Activated CD4-positive, alpha-beta T cell treated with anti-CD3 and anti-CD28 coated beads, Interleukin-2, amount 50 U/mL, for 48 hours (primary cell): ENCODE measurements at places on chromosomes 13 and 19.

DNA sequence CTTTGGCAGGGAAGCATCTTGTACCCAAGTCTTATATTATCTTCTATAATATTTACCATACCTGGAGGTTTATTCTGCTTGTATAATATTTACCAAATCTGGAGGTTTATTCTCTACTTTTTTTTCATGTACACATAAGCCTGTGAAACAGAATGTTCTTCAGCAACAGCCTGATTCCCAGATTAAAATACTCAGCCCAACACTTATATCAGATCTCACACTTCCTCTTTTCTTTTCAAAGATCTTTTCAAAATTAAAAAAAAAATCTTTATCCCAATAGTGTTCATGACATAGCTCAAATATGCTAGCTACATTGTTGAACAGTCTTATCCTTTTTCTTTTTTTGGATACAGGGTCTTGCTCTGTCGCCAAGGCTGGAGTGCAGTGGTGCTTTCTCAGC is 300.7 kb downstream of the LMO7 start:
- DNase-seq: no peak

DNA sequence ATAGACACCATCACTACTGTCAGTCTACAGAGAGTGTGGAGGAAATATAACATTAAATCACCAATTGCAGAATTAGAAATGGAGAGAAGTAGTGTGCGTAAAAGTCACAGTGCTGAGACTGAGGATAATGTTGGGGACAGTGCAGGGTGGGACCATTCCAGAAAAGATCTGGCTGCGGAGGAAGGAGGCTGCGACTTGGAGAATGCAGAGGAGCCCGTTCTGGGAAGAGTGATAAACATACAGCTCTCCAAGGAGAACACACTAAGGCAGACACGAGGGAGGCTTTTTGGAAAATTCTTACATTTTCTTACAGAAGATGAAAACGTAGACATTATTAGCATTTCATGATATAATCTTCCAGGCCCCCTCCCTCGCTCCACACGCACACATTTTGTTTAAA is 337.8 kb downstream of the IRS2 start:
- no peak for DNase-seq

DNA sequence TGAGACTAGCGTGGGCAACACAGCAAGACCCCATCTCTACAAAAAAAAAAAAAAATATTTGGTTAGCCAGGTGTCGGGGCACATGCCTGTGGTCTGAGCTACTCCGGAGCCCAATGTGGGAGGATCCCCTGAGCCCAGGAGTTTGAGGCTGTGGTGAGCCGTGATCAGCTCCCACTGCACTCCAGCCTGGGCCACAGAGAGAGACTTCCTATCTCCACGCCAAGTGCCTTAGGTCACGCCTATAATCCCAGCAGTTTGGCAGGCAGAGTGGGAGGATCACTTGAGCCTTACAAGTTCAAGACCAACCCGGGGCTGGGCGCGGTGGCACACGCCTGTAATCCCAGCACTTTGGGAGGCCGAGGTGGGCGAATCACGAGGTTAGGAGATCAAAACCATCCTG is 8.7 kb upstream of the ADAT3 start:
- no peak for DNase-seq

DNA sequence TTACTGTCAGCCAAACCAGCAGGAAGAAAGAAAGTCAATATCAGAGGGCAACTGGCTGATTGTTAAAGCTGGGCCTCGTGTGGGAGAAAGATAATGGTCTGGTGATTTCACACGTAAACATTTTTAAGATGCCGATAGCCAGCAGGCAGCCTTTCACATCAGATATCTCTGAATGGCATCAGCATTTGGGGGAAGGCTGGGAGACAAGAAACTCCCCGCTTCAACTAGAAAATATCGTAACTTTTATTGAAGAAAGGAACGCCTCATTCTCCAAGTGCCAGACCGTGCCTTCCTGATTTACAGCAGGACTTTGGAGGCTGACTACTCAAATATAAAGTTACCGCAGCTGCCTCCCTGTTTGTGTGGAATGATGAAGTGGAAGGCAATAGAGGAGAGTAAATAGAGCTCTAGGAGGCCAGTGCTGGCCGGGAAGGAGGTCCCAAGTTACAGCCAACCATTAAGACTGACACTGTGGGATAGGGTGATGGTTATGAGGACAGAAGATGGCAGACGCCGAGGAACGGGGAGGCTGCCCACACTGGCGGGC is 284.3 kb upstream of the MAB21L1 start:
- DNase-seq: no peak

DNA sequence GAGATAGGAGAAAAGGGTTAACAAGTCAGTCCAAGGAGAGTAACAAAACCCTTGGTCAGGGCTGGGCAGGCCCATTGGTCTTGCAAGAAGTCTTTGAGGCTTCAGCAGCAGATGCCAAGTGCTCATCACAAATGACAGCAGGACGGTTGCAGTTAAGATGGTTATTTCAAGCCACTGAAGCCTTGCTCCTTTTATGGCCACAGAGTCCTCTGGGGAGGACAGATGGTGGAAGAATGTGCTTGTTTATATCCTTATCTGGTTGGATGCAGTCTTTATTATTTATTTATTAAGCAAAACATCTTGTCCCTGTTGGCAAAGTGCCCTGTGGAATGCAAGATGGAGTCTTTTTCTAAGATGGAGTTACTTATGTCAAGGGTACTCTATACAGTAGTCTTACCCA is 19.2 kb upstream of the ZNF331 start:
- no peak for DNase-seq

DNA sequence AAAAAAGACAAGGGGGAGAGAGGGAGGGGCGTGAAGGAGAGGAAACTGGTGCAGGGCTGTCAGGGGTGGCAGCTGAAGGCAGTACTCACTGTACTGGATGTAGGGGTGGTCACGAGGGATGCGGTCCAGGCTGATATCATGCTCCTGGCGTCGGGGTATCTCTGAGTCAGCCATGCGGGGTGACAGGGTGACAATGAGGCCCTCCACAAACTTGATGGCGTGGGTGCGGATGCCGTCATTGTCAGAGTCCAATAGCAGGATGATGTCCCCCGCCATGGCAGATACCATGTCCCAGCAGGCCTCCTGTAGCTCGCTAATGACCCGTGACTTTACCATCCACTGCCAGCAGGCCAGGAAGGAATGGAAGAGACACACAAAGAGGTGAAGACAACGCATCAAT is 15.3 kb downstream of the SYMPK start:
- DNase-seq: no peak

DNA sequence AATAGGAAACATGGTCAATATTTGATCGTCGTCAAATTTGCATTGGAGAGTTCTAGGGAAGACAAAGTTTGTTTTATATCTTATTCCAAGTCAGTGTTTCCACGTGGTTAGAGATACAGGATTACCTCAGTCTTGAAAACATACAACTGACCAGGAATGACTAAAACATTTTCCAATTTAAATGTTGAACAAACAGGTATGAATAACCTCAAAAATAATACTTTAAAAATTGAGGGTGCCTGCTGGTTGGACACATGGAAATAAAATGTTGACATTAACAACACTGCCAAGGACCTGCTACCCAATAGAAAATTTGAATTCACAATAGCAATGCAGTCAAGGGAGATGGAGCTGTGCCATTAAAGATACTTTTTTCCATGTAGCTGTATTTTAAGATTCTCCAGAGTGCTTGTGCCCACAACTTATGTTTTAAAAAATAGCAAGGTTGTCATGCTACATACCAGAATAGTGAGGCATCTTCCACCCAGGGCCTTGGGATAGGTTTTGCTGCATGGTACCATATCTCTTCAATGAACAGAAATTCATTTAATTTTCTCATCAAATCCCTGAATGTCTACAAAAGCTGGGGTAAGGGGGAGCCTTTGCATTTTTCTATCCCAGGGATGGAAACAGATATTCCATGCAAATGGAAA is 260.8 kb downstream of the EFNB2 start:
- DNase-seq: no peak

GRCh38 chr19:42276821-42277220 is 7.8 kb downstream of the CIC start:
- peak; percentile 58 for DNase-seq

DNA sequence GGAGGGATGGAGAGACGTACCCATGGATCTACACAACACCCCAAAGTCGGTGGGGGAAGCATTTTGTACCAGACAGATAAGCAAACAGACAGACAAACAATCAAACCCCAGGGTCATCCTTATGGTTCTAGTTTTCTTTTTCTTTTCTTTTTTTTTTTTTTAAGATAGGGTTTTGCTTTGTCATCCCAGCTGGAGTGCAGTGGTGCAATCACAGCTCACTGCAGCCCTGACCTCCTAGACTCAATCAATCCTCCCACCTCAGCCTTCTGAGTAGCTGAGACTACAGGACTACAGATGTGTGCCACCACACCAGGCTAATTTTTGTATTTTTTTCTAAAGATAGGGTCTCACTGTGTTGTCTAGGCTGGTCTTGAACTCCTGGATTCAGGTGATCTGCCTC is 17.9 kb upstream of the FBL start:
- DNase-seq: no peak
